ENCODE measurements at places on chromosomes 4 and X.
A peak's percentile ranks its signal among the peaks of the same experiment; 100 is the strongest.

DNA sequence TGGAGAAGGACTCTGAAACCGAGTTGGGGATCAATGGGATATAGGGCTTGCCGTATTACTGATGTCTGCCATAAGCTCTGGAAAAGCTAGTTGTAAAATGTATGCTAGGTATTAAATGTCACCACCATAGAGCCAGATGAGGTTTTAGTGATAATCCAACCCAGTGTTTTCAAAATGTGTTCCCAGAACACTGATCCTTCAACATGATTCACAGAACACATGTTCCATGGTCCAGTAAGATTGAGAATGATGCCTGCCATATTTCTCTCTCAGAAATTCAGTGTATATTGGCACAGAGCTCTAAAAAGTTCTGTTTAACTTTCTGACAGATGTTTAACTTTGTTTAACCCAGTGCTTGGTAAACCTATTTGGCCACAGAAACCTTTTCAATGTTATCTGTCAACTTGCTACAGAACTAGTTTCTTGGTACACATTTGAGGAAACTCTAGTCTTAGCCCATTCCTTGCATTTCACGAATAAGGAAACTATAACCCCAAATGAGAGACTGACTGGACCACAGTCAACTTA lies 160.2 kb downstream of the PALLD start:
- no peak for DNase-seq

DNA sequence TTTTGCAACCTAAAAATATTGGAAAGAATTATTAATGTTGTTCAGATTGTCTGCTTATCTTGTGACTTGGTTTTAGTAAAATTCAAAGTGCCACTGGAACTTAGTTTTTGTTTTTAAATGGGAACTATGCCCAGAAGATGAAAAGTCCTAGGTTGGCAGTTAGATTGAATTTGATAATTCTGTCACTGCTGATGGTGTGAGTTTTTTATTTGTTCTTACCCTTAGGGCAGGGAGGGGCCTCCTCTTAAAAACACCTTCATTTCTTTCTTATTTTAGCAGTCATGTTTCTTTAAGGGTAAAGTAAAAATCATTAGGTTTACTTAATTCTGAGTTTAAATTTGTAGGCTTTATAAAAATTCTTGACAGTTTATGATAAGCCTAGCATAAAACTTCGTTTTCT lies 80.6 kb downstream of the AFF1 start:
- no peak for DNase-seq

DNA sequence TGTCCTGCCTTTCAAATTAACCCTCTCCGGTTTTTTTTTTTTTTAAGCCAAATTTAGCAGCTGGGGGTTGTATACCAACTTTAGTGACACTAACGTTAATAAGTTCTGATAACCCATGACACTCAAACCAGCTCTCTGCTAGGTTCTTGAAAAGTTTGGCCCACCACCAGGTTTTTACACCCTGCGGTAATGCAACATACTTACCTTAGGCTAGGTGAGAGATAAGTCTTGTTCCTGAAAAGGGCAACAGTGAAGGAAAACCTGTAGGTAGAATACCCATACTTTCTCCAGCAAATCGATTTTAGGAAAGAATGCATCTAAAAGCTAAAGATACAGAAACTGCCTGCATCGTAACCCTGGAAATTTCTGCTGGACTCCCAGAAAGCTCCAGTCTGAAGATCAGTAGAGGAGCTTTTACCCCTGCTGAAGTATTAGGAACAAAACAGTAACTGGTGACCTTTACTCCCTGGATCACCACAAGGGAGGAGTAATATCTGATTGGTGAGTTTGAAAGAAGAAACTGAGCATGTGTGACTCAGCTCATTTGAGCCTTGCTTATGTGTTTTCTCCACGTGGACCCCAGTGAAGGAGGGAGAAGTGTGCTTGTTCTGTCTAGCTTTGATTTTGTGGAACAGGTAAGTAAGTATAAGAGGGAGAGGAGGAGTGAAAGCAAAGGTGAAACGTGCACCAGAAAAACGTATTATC lies 34.4 kb upstream of the COX18 start:
- DNase-seq, result peak; percentile 37

- DNase-seq, result no peak
Measured at GRCh38 chr4:139943277-139943676, 210.7 kb downstream of the MAML3 start.

DNA sequence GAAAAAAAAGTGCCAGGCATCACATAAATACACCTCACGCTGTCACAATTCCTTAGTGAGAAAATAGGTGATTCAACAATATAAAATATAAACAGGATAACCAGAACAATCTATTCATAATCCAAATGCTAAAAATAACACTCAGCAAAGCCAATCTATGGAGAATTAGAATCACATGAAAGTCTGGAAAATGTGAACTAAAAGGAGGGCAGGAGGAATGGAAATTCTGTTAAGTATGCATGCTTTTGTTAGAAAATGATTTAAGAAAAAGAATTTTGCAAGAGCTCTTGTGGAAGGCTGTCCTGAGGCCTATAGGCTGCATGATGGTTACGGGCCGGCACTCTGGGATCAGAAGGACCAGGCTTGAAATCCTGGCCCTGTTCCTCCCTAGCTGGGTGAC lies 70.6 kb upstream of the PROM1 start:
- no peak for DNase-seq

DNA sequence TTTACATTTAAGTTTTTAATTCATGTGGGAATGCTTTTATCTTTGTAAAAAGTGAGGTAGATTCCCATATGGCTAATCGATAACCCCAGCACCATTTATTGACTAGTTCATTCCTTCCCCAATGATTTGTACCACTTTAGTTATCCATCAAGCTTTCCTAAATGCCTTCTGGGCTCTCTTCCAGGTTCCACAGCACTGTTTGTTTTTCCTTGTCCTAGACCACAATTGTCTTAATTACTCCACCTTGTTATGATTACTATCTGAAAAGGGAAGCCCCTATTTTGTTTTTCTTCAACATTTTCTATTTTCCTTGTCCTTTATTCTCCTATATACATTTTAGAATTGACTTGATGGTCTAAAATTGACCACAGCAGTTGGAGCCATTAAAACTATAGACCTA lies 48.5 kb upstream of the GPRIN3 start:
- no peak for DNase-seq

- DNase-seq, result peak; percentile 43
Measured at GRCh38 chr4:163111588-163111987, 55.1 kb downstream of the NAF1 start.

GRCh38 chr4:179843370-179843769 lies 2399.8 kb upstream of the TENM3 start:
- DNase-seq, result no peak

GRCh38 chr4:180261346-180261745 lies 1981.9 kb upstream of the TENM3 start:
- DNase-seq, result no peak

- DNase-seq, result no peak
Measured at GRCh38 chr4:38367642-38368174, 296.3 kb upstream of the KLF3 start.

DNA sequence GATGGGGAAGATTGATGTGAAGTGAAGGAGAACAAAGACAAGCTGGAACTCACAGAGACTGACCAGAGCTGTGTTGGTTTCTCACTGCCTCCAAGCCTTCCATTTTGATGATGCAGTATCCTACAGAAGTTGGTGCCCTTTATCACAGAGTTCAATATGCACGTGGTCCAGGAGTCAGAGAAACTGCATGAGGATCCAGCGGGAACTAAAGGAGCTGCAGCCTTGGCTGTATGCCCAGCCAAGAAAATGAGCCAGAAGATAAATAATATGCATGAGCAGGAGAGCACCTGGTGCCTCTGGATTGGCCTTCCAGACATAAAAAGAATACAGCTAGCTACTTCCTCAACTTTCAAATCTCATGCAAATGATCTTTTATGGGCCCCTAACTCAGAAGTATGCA lies 44.3 kb upstream of the DCLK2 start:
- DNase-seq, result peak; percentile 70
